ENCODE measurements at places on chromosomes 6 and 20.

DNA sequence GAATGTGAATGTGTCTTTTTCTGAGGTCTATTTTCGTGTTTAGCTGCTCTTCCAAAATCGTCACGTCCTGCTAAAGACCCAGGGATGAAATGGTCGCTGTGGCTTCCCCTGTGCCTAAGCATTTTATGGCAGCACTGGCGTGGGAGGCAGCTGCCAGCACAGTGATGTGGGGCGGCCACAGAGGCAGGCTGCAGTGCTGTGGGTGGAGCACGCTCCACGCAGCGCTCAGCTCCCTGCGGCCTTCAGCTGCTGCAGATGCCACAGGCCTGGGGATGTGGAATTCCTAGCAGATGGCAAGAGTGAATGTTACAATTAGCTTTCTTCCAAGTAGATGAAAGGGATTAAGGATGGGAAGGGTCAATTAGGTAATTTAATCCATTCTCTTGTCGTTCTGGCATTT lies 242.6 kb downstream of the SMOC2 start:
- DNase-seq = no peak

GRCh38 chr6:150349546-150349945 lies 19.3 kb upstream of the IYD start:
- DNase-seq = no peak

GRCh38 chr6:169427856-169428255 lies 174.2 kb upstream of the THBS2 start:
- DNase-seq = peak; percentile 43

DNA sequence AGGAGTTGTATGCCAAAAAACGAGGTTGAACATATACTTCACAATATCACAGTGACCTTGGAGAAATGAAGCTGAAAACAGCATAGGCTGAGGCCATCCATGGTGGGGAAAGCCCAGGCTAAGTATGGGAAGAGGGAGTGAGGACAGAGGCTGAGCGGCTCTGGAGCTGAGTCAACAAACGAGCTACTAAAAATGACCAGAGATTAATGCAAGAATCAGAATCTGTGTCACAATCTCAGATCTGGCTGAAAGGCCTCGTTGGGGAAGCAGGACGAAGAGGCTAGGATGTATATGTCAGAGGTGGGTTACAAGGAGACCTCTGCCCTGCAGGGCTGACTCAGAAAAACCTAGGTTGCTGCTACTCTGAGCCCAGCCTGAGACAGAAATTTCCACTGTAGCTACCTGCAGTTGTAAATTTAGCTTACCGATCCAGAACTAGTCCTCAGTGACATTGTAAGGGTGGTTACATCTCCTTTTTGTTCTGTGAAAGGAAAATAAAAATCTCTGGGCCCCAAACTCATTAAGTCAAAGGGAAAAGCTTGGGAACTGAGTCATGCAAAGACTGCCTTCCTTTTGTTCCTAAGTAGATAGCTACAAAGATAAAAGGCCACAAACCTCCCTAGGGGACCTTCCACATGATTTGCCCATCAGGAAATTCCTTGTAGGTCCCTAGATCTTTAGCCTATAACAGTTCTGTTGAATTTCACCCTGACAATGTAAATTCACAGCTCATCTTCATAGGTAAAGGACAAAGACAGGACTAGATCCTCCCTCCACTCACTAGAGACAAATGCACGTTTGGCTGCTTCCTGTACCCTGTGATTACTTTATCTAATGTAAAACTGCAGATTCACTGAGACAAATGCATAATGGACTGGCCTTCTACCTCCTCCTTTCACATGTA lies 8.5 kb upstream of the TUBB2A start:
- no peak for DNase-seq

GRCh38 chr20:62453186-62453808 lies 22.5 kb downstream of the GATA5 start:
- no peak for DNase-seq

GRCh38 chr20:19554666-19555065 lies 203.4 kb upstream of the RIN2 start:
- DNase-seq = no peak

DNA sequence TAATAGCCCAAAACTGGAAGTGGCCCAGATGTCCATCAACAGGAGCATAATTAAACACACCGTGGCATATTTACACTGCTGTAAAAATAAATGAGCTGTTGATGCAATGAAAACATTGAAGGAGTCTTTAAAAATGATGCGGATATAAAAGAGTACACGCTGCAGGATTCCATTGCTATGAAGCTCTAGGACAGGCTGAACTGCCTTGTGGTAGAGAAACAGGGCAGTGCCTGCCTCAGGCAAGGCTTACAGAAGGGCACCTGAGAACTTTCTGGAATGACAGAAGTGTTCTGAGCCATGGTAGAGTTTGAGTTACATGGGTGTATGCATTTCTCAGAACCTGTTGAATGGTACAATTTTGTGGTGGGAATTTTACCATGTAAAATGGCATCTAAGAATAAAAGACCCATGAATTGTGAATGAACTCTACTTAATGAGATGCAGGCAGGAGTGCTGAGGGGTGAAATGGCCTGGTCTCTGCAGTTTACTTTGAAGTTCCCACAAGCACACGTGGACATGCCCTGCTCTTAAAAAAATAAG lies 45.3 kb upstream of the RIN2 start:
- no peak for DNase-seq

DNA sequence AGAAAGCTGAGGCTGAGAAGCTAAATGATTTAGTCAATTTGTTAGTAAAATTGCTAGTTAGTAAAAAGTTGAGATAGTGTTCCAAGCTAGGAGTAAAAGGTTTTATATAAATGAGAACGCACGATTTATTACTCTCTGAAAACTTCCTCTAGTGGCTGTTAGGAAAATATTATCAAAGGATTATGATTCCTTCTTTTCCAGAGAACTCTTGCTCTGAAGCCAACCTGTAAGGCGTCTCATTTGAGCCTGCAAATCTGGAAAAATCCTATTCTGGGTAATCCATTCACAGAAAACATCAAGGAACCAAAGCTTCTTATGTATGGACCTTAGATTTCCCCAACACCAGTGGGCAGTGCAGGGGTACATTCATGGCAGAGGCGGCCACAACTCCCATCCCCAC lies 252.7 kb downstream of the SOD2 start:
- DNase-seq = no peak

DNA sequence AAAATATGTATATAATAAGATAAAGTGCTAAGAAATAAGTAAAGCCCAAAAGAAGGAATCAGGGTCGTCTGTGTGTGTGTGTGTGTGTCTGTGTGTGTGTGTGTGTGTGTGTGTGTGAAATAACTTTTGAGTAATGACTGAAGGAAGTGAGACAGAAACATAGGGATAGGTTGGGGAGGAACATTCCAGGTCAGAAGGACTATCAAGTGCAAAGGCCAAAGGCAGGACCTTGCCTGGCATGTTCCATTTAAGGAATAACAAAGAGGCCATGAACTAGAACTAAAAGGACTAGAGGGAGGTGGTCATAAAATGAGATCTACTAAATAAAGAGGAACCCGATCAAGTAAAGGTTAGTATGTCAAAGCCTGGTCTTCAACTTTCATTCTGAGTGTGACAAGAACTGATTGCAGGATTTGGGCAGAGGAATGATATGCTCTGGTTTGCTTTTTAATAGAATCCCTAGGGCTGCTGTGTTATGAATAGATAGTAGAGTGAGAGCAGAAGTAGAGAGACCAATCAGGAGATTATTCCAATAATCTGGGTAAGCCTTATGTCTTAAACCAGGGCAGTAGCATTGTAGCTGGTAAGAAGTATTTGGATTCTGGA lies 6.9 kb downstream of the ENPP3 start:
- no peak for DNase-seq

GRCh38 chr6:162395181-162395580 lies 332.4 kb downstream of the PRKN start:
- no peak for DNase-seq

DNA sequence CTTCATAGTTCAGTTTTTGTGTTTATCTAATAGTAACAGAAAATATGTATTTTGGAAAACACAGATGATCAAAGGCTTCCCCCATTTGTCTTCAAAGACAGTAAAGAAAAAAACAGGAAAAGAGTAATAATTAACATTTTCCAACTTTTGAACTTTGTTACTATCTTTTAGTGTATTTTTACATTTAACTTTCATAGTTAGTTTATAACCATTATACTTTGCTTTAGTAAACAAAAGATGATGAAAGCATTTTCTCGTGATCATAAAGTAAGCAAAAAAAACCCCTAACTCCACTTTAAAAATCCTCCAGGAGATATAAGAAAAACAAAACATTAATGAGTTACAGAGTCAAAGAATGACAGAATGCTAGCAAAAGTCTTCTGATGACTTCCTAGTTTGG lies 13.6 kb upstream of the GPRC6A start:
- no peak for DNase-seq

DNA sequence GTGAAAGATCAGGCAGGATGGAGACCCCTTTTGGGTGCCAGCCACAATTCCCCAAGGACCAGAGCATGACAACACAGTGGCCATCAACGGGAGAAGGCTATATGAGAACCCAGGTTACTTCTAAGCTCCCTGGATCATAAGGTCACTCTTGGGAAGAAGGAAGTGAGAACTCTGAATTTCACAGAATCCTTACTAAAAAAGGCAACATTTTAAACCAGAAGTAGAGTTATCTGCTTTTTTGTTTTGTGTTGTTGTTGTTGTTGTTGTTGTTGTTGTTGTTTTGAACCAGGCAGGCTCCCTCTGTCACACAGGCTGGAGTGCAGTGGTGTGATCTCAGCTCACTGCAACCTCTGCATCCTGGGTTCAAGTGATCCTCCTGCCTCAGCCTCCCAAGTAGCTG lies 107.4 kb upstream of the TNFAIP3 start:
- no peak for DNase-seq

GRCh38 chr6:89314692-89315091 lies 407 bp downstream of the GABRR2 start:
- no peak for DNase-seq

GRCh38 chr6:83884523-83884922 lies 25.0 kb downstream of the CYB5R4 start:
- DNase-seq = no peak

DNA sequence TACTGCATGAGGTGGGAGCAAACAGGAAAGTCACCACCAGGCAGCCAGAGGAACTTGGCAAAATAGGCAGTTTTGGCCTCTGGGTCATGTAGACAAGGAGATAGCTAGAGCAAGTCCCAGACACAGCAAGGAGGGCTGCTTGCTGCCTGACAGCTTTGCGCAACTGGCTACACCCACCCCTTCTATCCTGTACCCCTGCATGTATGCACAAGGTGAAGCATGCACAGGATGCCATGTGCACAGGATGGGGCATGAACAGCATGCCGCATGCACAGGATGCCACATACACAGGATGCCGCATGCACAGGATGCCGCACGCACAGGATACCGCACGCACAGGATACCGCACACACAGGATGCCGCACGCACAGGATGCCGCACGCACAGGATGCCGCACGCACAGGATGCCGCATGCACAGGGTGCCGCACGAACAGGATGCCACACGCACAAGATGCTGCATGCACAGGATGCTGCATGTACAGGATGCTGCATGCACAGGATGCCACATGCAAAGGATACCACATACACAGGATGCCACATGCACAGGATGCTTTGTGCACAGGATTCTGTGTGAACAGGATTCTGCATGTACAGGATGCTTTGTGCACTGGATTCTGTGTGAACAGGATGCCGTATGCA lies 104.9 kb upstream of the IYD start:
- no peak for DNase-seq

- no peak for DNase-seq
Measured at GRCh38 chr6:63418741-63419140, 99.0 kb upstream of the LGSN start.

GRCh38 chr6:167797011-167797471 lies 29.7 kb upstream of the AFDN start:
- DNase-seq = no peak

DNA sequence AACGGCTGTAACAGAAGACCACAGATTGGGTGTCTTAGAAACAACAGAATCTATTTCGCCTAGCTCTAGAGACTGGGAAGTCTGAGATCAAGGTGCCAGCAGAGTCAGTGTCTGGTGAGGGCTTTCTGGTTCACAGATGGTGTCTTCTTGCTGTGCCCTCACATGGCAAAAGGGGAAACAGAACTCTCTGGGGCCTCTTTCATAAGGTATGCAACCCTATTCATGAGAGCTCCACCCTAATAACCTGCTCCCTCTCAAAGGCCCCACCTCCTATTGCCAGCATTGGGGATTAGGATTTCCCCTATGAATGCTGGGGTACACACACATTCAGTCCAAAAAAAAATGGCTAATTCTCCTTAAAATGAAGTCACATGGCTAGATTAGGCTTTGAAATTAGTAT lies 10.0 kb downstream of the TXNDC5 start:
- DNase-seq = no peak

GRCh38 chr6:109979033-109979921 lies 1.2 kb downstream of the GPR6 start:
- DNase-seq = no peak

DNA sequence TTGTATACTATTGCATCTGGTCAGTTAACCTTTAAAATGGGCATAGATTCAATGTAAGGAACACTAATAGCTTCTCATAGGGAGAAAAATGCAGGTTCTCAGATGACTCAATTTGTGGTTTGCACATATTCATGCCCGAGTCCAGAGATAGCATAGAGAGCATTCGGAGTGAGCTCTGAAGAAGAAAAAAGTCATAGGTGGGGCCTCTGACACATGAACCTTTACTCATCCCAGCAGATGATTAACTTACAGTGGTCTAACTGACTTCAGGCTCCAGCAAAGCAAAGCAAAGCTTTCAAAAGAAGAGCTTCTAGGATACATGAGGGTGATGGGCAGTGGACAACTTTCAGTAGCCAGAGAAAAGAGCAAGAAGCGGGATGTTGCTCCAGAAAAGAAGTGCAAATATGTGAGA lies 55.3 kb upstream of the BTN3A2 start:
- no peak for DNase-seq
